Right ventricle myocardium superior (tissue), 1 donor: ENCODE measurements at places on chromosomes 1 and 21. TPM values are rescaled to one million over a fixed set of nuclear protein-coding genes. Genes with fewer than 3 reads are reported as not detected.

DNA sequence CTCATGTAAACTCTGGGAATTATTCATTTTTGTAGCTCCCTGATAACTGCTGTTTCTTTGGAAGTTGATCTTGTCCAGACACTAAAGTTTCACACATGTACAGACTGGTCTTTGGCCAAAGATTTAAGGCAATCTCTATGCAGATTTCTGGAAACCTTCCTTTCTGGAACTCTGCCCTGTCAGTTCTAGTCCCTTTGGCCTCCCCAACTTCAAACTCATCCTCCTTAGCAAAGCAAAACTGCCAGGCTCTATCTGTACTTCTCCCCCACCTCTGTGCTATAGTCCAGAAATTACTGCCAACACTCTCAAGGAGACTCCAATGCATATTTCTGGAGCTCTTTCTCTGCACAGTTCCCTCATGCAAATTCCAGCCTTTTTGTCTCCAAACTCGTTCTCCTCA, 36.5 kb downstream of the C1orf198 start:
- DNase-seq: no peak

GRCh38 chr1:198575798-198576641, 35.5 kb upstream of the ATP6V1G3 start:
- DNase-seq: no peak

GRCh38 chr1:167465018-167465417, 53.3 kb downstream of the CD247 start:
- no peak for DNase-seq

DNA sequence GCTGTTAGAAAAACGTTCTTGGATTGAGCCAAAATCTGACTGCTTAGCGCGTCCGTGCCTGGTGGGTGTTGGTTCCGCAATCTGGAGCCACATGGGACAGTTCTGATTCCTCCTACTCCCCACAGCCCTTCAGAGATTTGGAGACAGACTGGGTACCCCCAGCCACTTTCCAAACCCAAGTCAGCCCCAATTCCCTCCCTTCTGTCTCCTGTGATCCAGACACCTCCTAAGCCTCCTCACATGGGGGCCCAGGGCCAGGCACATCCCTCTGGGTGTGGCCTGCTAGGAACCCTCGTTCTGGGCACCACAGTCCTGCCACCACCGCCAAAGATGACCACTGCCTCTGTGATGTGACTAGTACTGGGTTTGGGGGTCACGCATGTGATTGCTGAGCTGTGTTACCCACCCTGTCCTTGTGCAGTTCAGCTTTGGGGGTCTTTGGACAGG, 4.8 kb downstream of the PLA2G5 start:
- DNase-seq: no peak

- DNase-seq: no peak
Observed at GRCh38 chr1:159030877-159031447, 21.3 kb downstream of the IFI16 start.

GRCh38 chr1:38027201-38028104, 14.9 kb downstream of the UTP11 start:
- DNase-seq: peak; percentile 26

DNA sequence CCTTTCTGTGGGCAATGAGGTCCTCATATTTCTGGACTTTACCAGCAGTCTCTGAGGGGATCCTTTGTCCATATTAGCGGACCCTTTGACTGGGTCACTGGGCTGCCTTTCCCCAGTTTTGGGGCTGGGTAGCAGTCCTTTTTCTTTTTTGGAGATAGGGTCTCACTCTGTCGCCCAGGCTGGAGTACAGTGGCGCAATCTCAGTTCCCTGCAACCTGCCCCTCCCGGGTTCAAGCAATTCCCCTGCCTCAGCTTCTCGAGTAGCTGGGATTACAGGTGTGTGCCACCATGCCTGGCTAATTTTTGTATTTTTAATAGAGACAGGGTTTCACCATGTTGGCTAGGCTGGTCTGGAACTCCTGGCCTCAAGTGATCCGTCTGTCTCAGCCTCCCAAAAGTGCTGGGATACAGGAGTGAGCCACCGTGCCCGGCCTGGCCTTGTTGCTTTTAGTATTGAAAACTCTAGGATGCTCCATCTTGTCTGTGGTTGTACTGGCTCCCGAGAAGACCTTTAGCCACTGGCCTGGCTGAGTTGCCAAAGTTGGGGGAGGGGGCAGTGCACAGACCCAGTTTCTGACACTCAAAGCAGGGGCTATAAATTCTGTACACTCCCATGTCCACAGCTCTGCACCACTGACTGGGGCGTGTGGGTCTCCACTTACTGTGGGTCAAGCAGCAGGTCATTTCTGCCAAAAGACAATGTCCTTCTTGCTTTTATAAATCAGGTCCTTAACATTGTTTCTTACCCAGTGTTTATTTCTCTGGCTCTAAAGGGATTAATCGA, 33.1 kb downstream of the MAN1C1 start:
- no peak for DNase-seq

DNA sequence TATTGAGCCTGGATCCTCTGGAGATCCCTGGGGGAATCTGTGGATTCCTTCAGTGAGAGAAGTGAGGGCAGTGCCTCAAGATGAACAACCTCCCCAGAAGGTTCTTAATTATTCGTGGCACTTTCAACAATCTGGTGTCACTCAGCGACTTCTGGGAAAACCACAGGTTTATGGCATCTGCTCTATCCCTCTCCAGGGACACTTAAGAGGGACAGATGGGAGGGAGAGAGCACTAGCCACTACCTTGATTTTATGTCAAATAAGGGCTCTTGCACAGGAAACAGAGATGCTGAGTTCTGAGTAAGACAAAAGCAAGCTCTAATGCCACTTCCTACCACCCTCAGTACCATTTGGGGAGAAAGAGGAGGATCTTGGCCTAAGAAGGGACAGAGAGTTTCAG, 21.2 kb upstream of the CHI3L1 start:
- no peak for DNase-seq

DNA sequence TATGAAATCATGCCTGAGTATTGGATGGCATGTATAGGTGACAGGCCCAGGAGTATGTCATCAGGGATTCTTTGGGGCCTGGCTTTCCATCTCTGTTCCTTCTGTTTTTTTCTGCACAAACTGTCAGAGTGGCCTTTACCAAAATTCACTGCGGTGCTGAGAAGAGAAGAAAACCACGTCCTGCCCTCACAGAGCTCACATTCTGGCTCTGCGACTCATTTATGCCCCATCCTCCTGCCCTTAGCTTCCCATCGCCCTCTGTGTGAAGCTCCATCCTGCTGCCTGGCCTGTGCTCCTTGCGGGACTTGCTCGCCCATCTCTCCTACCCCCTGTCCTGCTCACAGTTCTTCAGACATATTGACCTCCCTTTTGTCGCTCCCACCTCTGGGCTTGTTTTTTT, 73.4 kb downstream of the HUNK start:
- no peak for DNase-seq

GRCh38 chr1:2547210-2548067, 8.7 kb upstream of the TNFRSF14 start:
- peak; percentile 64 for DNase-seq

DNA sequence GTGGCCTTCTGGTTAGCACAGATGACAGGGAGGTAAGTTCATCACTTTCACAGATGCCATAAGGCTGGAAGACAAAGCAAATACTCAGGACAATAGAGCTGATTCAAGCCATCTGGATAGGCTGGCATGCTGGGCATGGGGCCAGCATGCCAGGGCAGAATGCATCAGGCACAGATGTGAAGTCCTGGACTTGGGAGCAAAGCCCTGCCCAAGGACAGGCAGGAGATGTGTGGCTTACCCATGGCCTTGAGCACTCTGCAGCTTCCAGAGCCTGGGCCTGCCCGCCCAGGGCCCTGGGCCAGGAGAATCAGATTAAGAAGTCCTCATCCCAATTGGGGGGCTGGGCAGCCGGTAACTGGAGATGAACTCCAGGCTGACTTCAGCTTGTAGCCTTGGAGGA, 135.7 kb upstream of the ZC3H12A start:
- no peak for DNase-seq

- DNase-seq: no peak
Observed at GRCh38 chr1:24374891-24375786, 38.4 kb downstream of the STPG1 start.

DNA sequence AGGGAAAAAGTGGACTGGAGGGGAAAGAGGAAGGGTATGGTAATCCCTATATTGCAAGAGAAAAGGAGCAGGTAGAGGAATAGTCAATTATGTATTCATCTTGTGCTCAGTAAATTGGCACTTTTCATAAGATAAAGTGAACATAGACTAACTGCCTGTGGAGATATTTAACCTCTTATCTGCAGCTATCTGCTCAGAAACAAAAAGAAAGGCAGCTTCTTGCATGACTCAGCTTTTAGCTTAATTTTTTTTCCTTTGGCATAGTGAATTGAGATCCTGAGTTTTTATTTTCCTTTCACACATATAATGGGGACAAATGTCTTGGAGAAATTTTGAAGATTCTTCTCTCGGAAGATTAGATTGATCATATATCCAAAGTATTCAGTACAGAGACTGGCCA, 127.6 kb upstream of the F3 start:
- no peak for DNase-seq

- peak; percentile 6 for DNase-seq
Observed at GRCh38 chr1:2961081-2961480, 60.2 kb upstream of the ACTRT2 start.

DNA sequence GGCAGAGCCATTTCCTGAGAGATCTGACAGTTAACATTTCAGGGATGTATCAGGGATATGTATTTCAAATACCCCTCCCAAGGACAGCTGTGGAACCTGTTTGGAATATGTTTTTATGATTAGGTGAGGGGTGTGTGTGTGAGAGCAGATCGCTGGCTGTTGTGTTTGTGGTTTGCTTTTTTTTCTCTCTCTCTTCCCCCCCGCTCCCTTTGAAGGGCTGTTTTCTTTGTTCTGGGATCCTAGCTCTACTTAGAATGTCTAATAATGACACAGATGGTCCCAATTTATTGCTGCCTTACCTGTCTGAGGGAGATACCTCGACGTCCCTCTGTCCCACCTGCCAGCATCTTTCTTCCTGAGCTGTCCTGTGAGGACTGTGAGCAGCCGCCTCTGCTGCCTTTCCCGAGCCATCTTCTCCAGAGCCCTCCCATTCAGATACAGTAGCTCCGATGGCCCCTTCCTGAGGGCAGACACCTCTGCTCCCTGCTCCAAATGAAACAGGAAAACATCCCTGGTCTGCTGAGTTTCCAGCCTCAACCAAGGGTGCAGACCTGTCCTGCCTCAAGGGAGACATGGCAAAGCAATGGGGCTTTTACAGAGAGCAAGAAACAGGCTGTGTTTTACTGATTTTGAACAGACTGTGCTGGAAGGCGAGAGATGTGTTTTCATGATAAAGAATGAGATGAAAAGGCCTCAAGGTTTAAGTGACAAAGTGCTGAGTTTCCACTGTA, 138.0 kb upstream of the TNR start:
- DNase-seq: no peak

GRCh38 chr1:39194398-39195051, 10.0 kb upstream of the MACF1 start:
- no peak for DNase-seq

DNA sequence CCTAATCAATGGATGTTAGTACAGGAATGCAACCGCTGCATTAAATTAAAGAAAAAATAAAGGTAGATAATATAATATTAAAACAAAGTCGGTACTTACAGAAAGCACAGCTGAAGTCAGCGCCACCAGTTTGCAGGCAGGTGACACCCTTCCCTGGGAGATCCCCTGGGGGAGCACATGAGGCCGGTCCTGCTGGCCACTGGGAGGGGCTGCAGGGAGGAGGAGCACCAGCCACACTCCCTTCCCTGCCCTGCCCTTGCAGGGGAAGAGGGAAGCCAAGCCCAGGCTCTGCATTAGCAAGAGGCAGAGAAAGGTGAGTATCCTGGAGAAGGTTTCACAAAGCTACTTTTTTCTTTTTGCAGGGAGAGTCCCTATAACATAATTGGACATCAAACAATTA, 507.0 kb downstream of the AJAP1 start:
- no peak for DNase-seq

GRCh38 chr1:110673197-110673701, 1.5 kb downstream of the KCNA3 start:
- DNase-seq: no peak

DNA sequence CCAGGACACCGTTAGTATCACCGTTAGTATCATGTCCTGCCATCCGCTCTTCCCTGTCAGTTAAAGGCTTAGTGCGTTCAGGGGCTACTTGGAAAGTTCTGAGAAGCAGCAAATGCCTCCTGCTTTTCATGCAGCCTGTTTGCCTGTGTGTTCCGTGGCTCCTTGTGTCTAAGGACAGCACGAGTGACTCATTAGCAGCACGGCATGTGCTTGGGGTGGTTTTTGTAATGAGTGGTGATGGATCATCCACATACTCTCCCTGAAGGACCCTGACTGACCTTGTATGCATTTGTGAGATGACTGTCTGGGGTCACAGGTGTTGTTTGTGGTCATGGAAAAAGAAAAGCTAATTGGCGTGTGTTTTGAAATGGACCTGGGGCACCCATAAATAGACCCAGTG, 221.9 kb downstream of the PBX1 start:
- DNase-seq: no peak

DNA sequence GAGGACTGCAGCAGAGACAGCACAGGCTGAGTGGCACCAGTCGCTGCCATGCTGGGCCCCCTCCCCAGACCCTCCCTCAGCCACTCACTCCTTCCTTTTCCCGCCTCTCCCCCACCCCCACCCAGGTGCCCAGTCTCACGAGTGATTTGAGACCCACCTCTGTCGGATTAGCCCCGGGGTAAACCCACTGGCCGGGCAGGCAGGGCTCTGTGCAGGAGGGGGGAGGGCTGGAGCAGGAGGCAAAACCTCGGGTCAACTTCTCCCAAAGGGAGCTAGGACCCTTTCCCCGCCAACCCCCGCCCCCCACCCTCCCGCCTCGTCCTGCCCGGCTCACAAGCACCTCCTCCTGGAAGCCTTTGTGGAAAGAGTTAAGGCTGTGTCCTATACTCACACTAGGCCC, 3.5 kb upstream of the MRPL24 start:
- peak; percentile 17 for DNase-seq

GRCh38 chr1:190942475-190942874, 464.8 kb upstream of the BRINP3 start:
- no peak for DNase-seq

DNA sequence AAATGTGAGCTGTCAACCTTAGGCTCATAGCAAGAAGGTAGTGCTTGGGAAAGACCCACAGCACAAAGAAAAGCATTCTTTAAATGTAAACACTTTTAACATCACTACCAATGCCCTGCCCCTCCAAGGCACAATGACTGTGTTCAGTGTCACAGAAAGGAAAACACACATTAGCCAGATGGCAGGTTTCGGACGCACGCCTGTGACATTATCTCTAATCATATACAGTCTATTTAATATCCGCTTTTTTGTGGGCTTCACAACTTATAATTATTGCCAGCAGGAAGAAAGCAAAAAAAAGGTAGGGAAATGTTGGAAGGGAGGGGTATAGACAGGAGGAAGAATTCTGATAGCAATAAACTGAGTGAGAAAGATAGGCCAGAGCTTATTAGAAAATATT, 112.4 kb upstream of the BEND5 start:
- no peak for DNase-seq

Gene PRELP
- total RNA-seq: 22.9 TPM

Gene VN1R5
- not detected for total RNA-seq

Gene FOXO6
- 3.6 TPM for total RNA-seq

Gene ADAMTSL4
- total RNA-seq: 64.4 TPM

Gene LGR6
- 3.9 TPM for total RNA-seq

Gene GPR161
- 3.1 TPM for total RNA-seq

Gene FDPS
- total RNA-seq: 71.2 TPM

Gene ENAH
- total RNA-seq: 70.4 TPM

Gene CELA3A
- total RNA-seq: not detected

Gene ANGPTL3
- total RNA-seq: not detected

Gene RPRD2
- total RNA-seq: 20.8 TPM

Gene KCNE2
- not detected for total RNA-seq
